ENCODE measurements at places on chromosomes 4 and X. TPM values are rescaled to one million over a fixed set of nuclear protein-coding genes. Genes with fewer than 3 reads are reported as not detected.

Gene CLCN3
- total RNA-seq, result 16.6 TPM

Gene ADH1C
- not detected for total RNA-seq

Gene PAGE1
- total RNA-seq, result not detected

Gene HTR2C
- not detected for total RNA-seq

Gene NALF2
- total RNA-seq, result 6.7 TPM

Gene TMEM165
- total RNA-seq, result 40.0 TPM

Gene SLC26A1
- 0.31 TPM for total RNA-seq

Gene TGIF2LX
- total RNA-seq, result not detected
